RCC 7860 (cell line): ENCODE measurements at places on chromosomes 16 and 17.

DNA sequence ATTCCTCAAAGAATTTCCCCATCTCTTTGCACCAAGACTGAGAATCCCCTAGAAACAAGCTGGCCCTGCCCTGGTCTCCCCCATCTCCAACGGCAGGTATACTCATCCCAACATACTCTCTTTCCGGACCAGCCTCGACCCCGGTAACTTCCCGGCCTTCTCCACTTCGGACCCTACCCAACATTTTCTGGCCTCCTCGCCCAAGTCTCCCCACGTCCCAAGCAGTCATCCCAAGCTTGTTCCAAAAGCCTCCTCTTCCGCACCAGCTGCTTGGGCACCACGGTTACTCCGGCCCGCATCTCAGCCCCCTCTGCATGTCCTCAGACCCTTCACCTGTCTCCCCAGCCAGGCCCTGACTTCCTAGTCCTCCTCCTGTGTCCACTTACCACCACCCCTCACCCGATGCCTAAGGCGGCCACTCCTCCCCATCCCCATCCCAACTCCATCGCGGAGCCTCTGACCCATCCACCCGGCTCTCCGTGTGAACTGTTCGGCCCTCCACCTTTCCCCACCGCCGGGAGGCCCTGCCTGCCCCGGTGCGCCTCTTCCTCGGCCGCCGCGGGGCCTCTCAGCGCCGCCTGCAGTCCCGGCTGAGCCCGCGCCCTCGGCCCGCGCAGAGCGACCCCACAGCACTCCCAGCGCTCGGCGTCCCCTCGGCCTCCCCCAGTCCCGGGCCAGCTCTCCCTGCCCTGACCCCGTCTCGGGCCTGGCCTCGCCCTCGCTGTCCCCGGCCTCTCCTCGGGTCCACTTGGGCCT lies 994 bp downstream of the PITPNA start:
- no peak for DNase-seq

DNA sequence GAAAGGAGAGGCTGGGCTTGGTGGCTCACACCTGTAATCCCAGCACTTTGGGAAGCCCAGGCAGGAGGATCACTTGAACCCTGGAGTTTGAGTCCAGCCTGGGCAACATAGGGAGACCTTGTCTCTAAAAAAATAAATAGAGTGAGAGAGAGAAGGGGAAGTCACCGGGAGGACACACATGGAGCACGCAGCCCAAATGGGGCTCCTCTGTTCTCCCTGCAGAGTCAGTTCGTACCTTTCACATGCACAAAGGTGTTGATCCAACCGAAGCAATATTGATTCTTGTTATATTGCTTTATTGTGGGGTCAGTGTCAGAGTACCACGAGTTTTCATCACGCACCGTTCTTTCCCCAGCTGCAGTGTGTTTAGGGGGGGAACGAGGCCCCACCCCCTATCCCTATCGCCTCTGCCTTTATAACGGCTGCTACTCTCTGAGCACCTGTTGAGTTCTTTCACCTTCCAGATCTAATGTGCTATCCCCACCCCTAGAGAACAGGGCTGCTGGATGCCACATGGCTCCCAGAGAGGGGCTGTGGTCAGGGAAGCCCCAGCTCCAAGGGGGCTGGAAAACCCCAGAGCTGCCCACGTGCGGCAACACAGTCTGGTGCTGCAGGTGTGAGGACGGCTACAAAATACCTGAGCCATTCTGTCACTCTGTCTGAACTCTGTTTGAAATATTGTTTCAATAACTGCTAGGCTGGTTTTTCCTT lies 1.0 kb upstream of the TMEM235 start:
- DNase-seq, result no peak

DNA sequence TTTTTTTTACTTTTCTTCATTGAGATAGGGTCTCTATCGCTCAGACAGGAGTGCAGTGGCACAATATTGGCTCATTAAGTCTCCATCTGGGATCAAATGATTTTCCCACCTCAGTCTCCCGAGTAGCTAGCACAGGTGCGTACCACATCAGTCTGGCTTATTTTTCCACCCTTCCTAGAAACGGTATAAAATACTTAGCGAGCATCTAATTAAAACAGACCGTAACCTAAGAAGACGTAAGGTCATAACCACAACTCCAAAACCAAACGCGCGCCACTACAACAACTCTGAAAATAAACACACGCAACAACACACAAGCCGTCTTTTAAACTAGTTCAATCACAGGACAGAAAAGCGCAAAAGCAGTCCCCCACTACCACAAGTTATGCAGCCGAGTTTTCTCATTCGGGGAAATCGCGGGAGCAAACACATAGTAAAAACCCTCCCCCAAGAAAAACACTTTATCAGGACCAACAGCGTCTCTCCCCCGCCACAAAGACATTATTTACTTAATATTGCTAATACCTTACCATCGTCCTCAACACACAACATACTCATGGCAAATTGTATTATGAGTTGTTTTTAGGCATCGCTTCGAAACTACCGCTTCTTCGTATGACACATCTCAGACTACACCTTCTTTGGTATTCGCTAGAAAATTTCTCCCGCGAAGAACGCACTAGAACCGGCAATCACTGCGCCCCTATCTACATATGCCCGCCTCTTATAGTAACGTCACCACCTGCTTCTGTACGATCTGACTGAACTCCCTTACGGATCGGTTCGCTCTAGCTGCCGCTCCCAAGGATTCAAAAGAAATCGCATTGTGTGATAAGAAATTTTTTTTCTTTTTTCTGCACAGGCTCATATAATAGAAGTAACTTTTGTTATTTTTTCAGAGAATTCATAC lies 32.8 kb downstream of the TEX14 start:
- peak; percentile 91 for DNase-seq

DNA sequence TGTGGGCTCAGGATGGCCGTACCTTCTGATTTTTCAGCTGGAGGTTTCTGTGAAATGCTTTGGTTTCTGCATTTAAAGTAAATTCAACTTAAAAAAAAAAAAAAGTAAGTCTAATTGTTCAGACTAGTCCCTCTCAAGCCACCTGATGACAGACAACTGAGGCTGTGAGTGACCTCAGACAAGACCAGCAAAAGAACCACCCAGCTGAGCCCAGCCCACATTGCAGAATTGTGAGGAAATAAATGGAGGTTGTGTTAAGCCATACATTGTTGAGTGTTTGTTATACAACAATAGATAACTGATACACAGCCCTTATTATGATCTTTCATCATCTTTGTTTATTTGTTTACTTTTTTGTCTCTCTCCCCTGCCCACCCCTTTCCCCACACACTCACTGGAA lies 44.7 kb upstream of the CMIP start:
- no peak for DNase-seq

GRCh38 chr17:4715063-4715744 lies 4.8 kb downstream of the ARRB2 start:
- no peak for DNase-seq

GRCh38 chr16:74563828-74564263 lies 43.1 kb downstream of the GLG1 start:
- peak; percentile 76 for DNase-seq

- no peak for DNase-seq
These were observed 72.8 kb downstream of the AMFR start for GRCh38 chr16:56352351-56353053.

DNA sequence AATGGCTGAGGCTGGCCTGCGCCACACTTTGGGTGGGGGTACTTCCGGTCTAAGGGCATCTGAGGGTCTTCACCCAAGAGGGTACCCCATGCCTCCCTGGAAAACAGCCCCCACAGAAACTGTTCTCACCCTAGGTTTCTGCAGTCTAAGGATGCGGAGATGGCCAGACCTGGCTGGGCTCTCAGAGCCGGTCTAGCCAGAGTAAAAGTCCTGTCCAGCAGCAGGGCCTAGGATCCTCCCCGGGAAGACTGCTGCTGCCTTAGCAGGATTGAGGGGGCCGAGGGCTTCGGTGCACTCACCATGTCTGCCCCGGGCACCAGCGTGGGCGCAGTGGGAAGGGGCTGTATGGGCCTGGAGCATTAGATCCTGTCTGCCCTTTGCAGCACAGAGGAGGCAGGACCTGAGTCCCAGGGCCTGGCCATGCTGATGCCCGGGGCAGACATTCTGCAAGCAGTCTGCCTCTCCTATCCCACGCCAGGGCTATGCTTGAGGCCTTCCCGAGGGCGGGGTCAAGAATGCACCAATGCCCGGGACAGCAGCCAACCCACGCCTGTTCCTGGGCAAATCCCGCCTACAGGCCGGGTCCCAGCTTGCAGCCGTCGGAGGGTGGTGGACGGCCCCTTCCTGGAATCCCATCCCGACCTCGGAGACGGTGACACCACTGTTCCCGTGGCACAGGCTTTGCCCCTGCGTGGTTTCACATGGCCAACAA lies 54.7 kb downstream of the CBFA2T3 start:
- DNase-seq, result no peak

GRCh38 chr17:40310882-40311391 lies 2.0 kb downstream of the RARA start:
- DNase-seq, result no peak

DNA sequence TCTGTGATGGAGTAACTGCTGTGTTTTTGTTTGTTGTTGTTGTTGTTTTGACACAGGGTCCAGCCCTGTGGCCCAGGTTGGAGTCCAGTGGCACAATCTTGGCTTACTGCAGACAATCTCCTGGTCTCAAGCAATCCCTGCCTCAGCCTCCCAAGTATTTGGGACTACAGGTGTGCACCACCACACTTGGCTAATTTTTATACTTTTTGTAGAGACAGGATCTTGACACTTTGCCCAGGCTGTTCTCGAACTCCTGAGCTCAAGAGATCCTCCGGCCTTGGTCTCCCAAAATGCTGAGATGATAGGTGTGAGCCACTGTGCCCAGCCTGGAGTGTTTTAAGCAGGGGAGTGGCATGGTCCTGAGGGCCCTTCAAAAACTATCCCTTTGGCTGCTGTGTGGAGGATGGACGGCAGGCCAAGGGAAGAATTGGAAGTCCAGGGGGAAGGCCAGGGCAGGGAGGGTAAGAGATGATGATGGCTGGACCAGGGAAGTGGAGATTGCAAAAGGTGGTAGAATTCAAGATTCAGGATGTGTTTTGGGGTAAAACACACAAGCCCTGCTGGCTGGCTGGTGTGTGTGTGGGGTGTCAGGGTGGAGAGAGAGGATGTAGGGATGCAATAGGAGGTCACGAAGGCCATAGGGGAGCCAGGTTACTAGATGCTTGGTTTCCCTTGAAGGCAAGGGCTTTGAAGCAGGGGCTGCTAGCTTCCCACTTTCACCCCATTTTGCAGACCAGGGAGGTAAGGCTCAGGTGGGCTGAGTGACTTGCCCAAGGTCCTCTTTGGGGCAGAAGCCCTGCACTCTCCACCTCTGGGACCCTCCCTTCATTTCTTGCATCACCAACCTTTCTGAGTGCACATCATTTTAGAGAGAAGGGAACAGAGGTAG lies 18.8 kb upstream of the PLLP start:
- no peak for DNase-seq

DNA sequence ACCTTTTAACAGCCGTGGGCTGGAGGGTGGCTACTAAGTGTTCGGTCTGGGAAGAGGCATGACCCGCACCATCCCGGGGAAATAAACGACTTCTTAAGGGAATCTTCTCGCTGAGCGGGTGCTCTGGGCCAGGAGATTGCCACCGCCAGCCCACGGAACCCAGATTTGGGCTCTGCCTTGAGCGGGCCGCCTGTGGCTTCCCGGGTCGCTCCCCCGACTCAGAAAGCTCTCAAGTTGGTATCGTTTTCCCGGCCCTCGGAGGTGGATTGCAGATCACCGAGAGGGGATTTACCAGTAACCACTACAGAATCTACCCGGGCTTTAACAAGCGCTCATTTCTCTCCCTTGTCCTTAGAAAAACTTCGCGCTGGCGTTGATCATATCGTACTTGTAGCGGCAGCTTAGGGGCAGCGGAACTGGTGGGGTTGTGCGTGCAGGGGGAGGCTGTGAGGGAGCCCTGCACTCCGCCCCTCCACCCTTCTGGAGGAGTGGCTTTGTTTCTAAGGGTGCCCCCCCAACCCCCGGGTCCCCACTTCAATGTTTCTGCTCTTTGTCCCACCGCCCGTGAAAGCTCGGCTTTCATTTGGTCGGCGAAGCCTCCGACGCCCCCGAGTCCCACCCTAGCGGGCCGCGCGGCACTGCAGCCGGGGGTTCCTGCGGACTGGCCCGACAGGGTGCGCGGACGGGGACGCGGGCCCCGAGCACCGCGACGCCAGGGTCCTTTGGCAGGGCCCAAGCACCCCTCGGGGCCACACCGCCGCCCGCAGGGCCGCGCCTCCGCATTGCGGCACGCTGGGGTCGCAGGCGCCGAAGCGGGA lies 3.6 kb upstream of the CBX4 start:
- DNase-seq, result no peak

DNA sequence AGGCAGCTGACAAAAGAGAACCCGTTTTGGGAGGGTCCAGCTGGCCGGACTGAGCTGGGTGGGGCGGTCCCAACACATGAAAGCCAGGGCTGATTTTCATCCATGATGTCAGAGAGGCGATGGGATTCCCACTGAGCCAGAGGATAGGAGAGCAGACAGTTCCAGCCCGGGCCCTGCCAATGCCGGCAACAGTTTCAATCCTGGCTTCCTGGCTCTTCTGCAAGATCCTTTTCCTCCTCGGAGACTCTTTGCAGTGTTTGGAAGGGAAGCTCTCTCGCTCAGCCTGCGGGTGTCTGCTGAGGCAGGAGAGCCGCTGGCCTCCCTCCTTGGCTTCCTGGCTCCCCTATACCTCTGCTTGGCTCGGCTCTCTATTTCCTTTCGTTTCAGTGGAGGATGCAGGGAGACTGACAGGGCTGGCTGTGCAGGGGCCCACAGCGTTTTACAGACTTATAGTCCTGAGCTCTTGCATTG lies 145.5 kb upstream of the SOX9 start:
- DNase-seq, result no peak

DNA sequence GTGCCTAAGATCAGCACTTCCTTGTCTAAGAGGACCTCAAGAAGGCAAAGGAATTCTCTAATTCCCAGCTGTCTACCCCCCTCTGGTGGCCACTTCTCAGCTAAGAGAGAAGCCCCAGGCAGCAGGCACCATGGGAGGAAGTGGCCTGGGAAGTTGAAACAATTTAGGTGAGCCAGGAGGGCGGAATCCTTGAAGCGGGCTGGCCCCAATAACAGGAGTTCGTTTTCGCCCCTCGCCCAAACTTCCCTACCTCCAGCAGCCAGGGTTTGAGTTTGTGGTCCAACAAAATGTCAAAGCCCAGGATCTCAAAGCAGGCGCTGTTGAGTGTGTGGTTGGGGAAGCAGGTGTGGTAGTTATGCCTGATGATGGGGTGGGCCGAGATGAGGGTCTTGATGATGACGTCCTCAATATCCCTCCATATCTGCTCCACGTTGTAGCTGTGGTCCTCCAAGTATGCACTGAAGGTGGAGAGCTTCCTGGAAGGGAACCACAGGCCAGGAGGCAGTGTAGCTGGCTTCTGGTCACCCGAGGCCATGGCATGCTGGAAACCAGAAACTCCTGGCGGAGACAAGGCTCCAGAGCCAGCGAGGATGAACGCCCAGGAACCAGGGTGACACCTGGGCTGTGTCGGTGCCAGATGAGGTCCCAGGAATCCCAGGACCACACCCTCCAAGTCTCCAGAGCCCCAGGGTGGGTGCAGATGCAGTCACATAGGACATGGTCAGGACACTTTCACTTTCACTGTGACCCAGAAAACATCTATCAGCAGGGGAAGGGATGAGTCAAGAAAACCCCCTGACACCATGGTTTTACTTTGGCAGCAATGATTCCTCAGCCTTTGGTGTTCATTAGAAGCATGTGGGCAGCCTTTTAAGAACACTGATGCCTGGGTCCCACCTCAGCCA lies 25.6 kb downstream of the TTLL6 start:
- DNase-seq, result peak; percentile 72

- no peak for DNase-seq
These were observed 29.9 kb downstream of the PEMT start for GRCh38 chr17:17561408-17562145.

GRCh38 chr16:66622863-66623262 lies 18.4 kb downstream of the CMTM3 start:
- no peak for DNase-seq

- no peak for DNase-seq
These were observed 2.9 kb downstream of the C17orf67 start for GRCh38 chr17:56830726-56831368.
